NCI-H1436 treated with DMSO at 0.1 percent for 48 hours (cell line): ENCODE measurements at places on chromosomes 6 and 20.

- no peak for DNase-seq
Measured at GRCh38 chr20:32319100-32319499, 39.0 kb upstream of the ASXL1 start.

- DNase-seq = no peak
Measured at GRCh38 chr6:23659125-23659524, 466.9 kb upstream of the NRSN1 start.

- no peak for DNase-seq
Measured at GRCh38 chr6:50102676-50103075, 52.9 kb upstream of the DEFB112 start.

GRCh38 chr6:65199683-65200082 is 507.3 kb downstream of the EYS start:
- no peak for DNase-seq

GRCh38 chr20:61310954-61311353 is 58.9 kb downstream of the CDH4 start:
- no peak for DNase-seq

DNA sequence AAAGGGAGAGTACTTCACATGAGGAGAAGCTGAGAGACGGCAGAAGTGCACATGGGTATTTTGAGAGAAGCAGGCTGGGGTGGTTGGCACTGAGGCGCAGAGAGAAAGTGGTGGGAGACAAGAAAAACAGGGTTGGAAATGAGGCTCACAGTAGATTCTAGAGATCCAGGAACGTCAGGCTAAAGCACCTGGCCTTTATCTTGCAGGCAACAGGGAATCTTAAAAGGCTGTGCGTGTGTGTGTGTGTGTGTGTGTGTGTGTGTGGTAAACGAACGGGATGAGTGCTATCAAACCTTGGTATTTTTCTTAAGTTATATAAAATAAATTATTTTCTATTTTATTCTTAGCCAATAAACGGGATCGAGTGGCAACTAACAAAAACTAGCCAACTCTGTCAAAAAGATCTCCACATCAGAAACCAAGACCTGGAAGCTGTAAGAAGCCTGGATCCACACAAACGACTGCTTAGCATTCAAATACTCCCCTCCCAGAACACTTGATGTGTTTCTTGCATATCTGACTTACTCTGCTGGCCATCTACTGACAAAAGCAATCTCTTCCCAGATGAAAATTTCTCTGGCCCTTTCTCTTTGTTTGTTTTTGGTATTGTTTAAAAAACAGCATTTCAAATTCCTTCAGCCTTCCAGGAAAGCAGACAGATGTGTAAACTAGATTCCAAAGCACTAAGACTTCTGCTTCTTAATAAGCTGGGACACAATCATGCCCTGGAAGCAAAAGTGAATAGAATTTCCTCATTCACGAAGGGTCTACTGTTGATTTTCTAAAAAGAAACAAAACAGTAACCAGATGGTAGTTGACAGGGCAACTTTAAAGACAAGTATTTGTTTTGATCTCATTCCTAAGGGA is 44.8 kb upstream of the FABP7 start:
- DNase-seq = no peak

DNA sequence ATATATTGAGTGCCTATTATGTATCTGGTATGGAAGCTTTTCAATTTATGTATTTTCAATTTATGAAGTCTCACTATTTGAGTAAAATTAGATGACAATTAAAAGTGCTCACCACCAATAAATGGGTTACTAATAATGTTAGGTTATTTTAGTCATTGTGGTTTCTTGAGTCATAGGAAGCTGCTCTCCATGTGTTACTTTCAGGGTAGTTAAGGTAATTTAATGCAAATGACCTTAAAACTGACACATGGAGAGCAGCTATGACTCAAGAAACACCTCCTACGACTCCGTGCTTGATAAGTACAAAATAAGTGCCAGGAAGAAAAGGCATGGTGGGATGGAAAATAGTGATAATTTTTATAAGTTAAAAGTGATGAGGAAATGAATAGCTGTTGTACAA is 16.5 kb upstream of the TINAG start:
- no peak for DNase-seq

DNA sequence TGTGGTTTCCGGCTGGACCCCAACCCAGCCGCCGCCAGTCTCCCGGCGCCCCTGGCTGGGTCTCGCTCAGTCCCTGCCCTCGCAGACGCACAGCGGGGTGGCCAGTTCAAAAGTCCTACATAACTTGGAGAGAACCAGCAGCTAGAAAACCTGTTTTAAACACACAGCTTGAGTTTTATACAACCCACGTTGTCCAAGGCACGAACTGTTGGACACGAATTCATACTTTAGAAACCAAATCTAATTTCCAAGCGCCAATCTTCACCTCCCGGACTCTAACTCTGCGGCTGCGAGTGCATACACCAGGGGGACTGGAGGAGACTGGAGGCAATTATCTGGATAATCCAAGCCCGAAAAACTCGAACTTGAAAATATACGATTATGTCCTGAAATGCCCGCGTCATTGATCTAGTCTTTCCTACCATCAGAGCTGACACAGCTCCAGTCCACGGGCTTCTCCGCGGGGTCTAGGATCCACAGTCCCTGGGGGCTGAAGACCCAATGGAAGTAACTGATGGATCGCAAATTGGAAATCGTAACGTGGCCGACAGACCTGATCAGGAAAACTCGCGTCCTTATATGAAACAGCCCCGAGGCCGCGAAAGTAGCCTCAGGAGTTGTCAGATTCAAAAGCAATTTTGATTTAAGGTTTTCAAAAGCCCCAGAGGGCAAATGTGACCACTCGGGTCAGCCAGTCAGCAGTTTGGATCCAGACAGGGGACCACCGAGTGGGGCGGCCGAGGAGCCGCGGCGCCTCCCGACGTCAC is 843 bp upstream of the HEY2 start:
- DNase-seq = no peak

- no peak for DNase-seq
Measured at GRCh38 chr20:32282461-32282860, 5.0 kb downstream of the KIF3B start.

GRCh38 chr6:67102743-67103142 is 1395.7 kb upstream of the EYS start:
- DNase-seq = no peak

GRCh38 chr6:126182650-126183311 is 157.1 kb upstream of the CENPW start:
- no peak for DNase-seq

- no peak for DNase-seq
Measured at GRCh38 chr6:149915970-149916865, 6.7 kb downstream of the RAET1G start.

DNA sequence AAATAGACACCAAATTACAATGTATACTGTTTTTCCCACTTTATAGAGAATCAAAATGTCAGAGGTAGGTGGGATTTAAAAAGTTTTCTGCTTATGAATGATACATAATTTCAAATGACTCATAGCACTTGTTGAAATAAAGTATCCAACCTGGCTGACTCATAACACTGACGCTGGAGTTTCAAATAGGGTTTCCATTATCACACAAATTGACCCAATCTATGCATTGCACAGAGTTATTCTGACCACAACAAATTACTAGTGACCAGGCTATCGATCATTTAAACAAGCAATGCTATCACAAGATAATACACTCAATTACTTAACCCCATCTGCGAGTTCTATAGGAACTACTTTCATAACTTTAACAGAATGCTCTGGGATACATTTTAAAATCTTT is 31.9 kb upstream of the PRELID3B start:
- DNase-seq = no peak

- DNase-seq = no peak
Measured at GRCh38 chr20:62792182-62792939, 3.9 kb upstream of the MRGBP start.

DNA sequence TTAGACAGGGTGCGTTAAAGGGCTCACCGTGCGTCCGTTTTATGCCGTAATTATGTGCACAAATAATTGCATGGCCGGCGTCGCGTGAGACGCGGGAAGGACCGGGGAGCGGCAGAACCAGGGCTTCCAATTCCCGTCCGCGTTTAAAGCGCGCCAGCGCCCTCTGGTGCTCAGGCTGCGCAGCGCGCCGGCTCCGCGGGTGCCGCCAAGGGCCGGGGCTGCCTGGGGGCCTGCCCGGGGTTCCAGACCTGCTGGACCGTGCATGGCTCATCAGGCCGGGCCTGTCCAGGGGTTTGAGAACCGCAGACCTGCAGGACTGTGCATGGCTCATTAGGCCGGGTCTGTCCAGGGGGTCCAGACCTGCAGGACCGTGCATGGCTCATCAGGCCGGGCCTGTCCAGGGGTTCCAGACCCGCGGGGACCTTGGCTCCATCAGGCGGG is 369.0 kb downstream of the THBS2 start:
- DNase-seq = peak; percentile 11

GRCh38 chr6:119060255-119060907 is 18.1 kb downstream of the FAM184A start:
- DNase-seq = no peak

DNA sequence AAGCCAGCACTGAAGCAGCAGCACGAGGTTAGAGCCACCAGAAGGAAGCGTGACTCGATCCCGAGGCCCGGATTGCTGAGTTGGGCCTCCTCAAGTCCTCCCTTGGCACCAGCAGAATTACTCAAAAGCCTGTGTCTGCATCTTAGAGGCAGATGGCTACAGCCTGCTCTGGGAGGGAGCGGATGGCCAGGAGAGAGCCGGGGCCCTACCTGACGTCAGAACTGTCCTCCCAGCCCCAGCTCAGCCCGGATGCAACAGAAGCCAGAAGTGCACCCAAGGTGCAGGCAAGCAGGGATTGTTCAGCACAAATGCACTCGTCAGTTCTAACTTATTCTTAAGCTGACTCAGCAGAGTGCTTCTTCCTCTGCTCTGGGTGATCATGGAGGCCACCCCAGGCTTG is 155.5 kb upstream of the RPS6KA2 start:
- no peak for DNase-seq

GRCh38 chr6:140209775-140210174 is 835.3 kb upstream of the CITED2 start:
- no peak for DNase-seq

- DNase-seq = no peak
Measured at GRCh38 chr6:64224819-64225218, 589.2 kb downstream of the PHF3 start.

DNA sequence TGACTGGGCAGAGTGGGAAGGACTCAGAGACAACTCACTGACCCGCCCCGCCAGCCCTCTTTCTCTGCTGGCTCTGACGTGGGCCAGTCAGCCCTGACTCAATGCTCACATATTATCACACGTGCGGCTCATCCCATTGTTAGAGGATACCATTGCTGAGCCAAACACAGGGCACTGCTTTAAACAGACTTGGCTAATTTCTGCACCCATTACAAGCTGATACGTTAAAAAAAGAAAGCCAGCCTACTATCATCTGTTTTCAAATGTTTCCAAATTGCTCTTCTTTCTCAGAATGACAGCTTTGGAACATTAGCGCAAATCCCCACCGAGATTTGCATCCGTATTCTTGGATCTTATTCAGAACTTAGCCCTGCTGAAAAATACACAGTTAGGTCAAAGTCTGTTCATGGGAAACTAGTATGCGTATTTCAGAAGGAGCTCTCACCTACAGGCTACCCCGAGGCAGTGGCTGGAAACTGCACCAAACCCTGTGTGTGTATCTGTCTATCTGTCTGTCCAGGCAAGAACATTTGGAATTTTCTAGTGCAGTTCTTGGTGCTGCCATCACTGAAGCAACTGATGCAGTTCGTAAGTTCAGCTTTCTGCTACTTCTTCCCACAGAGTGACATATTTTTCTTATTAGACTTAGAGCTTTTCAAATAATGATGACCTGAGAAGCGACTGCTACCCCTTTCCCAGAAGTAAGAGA is 32.8 kb downstream of the RAMACL start:
- no peak for DNase-seq

DNA sequence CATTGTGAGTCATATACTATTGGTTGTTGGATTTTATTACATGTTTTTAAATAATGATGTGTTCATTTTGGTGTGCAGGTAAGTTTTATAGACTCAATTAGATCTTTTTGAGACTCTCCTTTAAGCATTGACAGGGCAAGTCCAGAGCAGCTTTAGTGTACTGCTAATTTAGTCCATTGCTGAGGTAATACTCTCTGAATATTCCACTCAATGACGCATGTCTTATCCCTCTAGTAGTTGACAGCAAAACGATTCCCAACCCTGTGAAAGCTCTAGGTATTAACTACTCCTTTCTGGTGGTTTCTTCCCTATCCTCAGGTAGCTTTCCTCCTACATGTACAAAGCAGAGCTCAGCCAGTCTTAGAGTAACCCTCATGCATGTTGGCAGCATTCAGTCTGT is 373.5 kb upstream of the MAP3K7 start:
- no peak for DNase-seq

- no peak for DNase-seq
Measured at GRCh38 chr6:24802271-24803059, 3.7 kb upstream of the ARMH2 start.
